ENCODE measurements at places on chromosomes 1 and 21. TPM values are rescaled to one million over a fixed set of nuclear protein-coding genes. Genes with fewer than 3 reads are reported as not detected.
A peak's percentile ranks its signal among the peaks of the same experiment; 100 is the strongest.

DNA sequence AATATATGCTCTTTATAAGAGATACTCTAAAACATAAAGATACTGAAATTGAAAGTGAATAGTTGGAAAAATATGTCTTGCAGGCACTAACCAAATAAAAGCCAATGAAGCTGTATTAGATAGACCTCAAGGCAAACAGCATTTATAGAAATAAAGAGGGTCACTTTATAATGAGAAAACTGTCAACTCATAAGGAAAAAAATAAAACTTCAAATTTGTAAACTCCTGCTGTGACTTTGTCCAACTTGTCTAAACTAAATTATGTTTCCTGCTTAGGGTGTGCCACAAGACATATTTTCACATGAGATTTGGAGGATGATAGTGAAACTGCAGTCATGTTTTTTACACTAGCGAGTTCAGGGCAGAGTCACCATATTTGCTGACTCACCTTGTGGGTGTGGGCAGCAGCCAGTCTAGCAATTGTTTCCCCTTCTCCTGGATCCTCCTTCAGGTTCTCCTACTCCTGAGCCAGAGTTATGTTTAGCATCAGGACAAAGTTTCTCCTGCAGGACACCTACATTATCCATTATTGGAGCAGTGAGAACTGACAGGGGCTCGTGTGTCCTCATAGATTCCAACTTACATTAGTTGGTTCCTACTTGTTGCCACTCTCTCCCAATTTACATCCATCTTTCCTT is 43.8 kb downstream of the CD53 start:
- DNase-seq: peak; percentile 89

DNA sequence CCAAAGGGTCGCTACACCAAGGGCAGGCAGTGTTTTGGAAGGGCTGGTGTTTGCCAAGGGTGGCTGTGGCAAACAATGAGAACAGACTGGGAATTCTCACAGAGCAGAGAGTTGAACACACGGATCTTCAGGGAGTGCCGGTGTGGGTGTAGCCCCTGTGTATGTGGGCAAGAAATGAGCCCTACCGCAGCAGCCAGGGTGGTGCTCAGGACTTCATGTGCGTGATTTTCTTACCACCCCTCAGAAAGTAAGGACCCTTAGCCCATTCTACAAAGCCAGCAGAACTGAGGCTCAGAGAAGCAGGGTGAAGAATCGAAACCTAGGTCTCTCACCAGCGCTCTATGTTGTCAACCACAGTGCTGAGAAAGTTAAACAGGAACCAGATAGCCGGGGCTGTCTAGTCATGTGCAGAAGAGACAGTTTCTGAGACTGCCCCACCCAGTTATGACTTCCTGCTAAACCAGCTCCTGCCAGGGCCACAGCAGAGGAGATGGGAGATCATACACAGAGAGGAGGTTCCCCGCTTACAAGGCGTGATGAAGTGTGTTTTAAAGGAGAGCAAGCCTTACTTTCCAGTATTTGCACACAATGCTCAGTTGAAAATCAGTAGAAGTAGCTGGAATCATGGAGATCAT is 21.9 kb upstream of the MORC3 start:
- DNase-seq: peak; percentile 86

- no peak for DNase-seq
These were observed 19.4 kb downstream of the LPGAT1 start for GRCh38 chr1:211811126-211811525.

DNA sequence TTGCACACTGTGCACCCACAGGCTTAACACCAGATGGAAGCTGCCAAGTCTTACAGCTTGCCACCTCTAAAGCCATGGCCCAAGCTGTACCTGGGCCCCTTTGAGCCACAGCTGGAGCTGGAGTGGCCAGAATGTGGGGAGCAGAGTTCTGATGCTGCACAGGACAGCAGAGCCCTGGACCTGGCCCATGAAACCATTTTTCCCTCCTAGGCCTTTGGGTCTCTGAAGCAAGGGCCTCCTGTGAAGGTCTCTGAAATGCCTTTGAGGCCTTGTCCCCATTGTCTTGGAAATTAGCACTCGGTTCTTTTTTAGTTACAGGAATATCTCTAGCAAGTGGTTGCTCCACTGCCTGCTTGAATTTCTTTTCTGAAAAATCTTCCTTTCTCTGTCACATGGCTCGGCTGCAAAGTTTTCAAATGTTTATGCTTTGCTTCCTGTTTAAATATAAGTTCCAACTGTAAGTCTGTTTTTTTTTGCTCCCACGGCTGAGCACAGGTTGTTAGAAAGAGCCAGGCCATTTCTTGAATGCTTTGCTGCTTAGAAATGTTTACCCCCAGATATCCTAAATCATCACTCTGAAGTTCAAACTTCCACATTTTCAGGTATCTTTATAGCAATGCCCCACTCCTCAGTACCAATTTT is 156.8 kb upstream of the GORAB start:
- DNase-seq: no peak

GRCh38 chr1:8439015-8439702 is 121.2 kb downstream of the SLC45A1 start:
- no peak for DNase-seq

SPATA17 gene
- not detected for polyA plus RNA-seq

URB1 gene
- polyA plus RNA-seq: 2.8 TPM

CLDN17 gene
- not detected for polyA plus RNA-seq
